ENCODE measurements at places on chromosomes 3 and 15.

DNA sequence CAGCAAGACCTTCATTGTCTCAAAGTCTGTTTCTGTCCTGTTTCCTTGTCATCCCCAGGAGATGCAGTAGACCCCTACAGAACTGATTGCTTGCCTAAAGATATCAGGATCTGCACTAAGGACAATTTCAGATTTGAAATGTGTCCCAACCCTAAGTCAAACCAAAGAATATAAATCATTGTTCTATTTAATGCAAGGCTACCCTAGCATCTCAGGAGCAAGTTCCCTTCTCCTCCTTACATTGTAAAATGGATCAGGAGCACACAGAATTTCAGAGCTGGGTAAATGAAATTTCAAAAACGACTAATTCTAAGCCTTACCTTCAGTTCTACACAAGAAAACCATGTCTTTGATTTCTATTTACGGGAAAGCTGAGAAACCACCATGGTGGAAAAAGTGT is 360.9 kb upstream of the KCNH8 start:
- DNase-seq, result no peak

GRCh38 chr3:157170861-157171260 is 10.9 kb upstream of the CCNL1 start:
- DNase-seq, result peak; percentile 87

DNA sequence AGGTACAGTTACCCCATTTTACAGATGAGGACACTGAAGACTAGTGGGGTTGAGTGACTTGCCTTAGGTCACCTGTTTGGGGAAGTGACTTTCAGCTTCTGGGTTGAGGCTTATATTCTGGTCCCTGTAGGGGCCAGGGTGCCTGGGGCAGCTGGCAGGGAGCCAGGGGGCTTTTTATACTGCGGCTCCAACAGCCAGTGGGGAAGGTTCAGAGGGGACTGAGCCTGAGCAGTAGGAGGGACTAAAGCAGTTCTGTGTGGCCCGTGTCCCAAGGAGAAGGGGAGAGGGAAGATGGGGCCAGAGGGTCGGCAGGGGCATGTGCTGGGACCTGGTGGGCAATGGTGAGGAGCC is 37.7 kb downstream of the SLC6A6 start:
- peak; percentile 24 for DNase-seq

DNA sequence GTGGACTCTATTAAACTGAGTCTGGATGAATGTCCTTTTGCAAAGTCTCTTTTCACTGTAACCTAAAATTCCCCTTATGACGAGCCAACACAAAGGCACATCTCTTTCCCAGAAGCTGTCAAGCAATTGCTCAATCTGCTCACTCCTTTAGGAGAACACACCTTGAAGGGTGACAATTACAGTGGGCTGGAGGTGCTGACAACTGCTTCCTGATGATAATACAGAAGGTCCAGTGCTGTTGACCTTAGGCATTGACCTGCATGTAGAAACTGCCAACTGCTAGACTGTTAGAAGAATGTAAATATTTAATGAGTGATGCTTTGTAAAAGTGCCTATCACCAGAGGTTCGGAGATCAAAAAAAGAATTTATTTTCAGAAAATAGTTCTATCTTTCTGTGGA is 757.7 kb downstream of the GRM7 start:
- DNase-seq, result no peak

DNA sequence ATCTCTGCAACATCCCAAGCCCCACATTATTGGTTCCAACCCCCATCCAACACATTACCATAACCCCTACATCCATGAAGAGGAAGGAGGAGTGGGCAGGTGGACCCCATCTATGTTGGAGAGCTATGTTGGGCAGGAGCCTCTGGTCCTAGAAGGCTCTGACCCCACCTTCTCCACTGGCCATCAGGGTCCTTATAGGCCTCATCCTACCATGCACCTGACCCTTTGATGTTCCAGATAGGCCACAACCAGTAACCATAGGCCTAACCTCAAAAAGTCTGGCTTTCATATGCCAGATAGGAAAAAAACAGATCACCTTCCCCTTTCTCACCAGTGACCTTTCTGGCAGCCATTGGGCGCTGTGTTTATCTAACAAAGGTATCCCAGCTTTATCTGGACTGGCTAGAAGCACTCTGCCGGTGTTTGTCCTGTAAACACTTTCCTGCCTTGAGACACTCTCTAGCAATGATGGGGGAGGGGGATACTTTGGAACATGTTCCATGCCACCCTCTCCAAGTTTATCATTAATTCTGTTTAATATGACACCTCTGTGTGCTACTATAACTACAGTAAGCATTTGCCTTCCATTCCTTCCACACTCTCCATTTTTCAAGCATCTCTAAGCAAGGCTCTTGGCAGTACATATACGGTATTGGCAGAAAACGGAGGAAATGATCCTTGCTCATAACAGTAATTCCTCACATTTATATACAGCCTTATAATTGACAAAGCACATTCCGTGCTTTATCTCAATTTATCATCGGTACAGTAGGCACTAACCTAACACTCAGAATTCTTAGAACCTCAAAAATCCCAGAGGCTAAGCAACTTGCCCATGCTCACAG is 377.1 kb downstream of the VPS13C start:
- no peak for DNase-seq

GRCh38 chr3:161096771-161097367 is 8.3 kb downstream of the B3GALNT1 start:
- DNase-seq, result no peak

- no peak for DNase-seq
Measured at GRCh38 chr15:57057134-57057930, 138.9 kb downstream of the TCF12 start.

GRCh38 chr15:99703603-99704443 is 29.4 kb downstream of the LYSMD4 start:
- peak; percentile 86 for DNase-seq

- DNase-seq, result no peak
Measured at GRCh38 chr3:195319060-195319459, 48.1 kb upstream of the XXYLT1 start.

DNA sequence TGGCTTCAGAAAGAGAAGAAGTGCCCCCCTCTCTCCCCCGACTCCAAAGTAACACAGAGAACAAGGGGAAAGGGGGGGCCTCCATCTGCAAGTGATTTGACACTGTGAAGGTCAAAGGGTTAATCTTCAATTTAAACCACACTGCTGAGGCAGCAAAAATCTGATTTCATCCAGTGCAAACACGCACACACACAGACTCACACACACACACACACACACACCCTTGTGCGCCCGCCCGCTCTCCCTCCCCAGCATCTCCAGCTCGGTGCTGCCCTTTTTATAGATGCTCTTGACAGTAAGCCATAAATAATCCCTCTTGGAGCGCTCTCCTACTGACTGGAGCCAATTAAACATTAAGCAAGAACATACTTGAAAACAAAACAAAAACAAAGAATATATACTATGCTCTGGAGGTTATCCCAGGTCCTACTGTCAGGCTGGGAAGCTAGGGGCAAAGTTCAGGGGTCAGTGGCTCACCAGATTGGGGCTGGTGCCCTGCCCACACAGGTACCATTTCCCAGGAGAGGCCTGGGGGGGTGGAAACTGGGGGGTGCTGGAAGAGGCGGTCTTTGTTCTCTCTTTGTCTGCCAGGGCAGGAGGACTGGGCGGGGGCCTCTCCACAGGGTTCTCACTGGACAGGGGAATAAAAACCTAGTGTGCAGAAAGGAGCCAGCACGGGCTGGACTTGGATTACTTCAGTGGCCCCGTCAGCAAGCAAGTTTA is 16.3 kb downstream of the BMF start:
- no peak for DNase-seq

DNA sequence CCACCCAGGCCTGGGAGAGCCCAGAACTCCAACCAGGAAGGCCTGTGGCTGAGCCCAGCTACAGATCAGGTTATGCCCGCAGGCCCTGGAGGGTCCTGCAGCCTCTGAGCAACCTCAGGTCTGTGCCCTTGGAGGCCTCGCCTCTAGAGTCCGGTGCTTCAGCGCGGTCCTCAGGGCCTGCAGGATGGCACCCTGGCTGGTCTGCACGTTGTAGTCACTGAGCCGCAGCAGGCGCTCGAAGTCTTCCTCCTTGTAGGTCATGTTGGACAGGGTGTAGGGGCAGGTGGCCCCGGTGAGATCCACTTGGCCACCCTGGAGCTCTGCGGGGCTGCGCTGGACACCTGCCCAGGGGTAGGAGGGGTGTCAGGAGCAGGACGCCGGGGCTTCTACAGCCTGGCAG is 25.8 kb downstream of the PLA2G4D start:
- DNase-seq, result no peak

DNA sequence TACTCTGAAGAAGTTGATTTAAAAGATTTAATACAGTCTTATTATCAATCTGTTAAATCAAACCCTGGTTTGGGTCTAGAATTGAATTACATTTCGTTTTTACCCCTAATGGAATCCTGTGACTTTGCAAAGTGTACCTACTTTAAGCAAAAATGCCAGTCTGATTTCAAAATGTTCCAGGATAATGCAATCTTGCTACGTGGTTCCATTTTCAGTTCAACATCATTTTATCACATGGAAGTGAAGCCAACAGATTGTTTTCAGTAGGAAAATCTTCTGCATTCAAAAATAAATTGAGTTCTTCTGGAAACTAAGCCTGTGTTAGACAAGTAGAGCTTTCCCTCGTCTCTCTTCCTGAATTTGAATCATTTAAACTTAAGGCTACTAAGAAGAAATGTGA is 356.4 kb downstream of the CHST2 start:
- DNase-seq, result no peak

GRCh38 chr15:73681063-73681462 is 3.1 kb upstream of the CD276 start:
- DNase-seq, result no peak

DNA sequence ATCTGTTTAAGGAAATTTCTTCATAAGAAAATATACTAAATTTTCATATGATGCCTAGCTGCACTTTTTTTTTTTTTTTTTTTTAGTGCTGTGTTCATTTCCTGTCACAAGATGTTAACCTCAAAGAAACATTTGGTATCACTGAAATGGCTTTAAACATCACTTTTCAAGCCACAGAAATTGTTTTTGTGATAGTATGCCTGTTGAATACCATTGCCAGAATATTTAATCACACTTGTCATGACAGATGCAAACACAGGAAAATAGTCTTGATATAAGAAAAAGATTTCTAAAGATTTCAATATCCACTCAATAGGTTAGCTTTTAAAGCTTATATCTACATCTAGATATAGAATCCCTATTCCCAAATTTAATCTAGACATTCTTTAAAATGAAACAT is 608.5 kb upstream of the AGTR1 start:
- DNase-seq, result no peak

- DNase-seq, result no peak
Measured at GRCh38 chr3:180693656-180694055, 14.4 kb upstream of the CCDC39 start.

DNA sequence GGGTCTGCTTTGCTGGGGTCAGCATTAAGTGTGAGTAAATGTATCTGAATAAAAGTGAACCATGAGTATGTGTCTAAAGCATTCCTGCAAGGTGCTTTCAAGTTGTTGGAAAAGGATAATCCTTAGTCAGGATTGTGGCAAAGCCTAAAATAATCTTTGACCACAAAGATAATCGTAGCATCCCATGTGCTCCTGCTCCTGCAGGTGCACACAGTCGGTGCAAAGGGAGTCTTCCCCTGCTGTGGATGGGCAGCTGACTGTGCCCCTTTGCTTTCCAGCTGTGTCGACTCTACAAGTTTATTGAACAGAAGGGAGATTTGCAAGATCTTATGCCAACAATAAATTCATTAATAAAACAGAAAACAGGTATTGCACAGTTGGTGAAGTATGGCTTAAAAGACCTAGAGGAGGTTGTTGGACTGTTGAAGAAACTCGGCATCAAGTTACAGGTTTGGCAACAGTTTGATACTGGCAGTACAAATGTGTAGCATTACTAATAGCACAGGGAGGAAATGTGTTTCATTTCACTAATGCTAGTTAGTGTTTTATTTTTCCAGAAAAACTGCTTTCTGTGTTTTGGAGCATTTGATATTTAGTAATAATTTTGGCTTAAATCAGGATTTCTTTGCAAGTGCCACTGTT is 22.6 kb downstream of the SRP14 start:
- DNase-seq, result no peak

DNA sequence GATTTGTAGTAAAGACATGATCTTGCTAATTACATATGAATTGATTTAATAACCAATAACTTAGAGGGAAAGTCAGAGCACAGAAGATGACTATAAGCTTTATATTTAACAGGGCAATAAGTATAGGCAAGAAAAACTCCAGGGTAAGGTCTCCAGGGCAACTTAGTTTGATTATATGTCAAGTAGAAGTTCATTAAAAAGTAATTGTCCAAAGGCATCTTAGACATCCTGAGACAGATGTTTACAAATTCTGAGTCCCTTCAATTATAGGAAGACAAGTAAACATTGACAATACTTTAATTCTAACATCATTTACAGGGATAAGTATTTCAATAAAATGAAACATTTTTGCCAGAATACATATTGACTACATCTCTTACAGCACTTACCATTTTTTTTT is 416.0 kb downstream of the RAP2B start:
- DNase-seq, result no peak

DNA sequence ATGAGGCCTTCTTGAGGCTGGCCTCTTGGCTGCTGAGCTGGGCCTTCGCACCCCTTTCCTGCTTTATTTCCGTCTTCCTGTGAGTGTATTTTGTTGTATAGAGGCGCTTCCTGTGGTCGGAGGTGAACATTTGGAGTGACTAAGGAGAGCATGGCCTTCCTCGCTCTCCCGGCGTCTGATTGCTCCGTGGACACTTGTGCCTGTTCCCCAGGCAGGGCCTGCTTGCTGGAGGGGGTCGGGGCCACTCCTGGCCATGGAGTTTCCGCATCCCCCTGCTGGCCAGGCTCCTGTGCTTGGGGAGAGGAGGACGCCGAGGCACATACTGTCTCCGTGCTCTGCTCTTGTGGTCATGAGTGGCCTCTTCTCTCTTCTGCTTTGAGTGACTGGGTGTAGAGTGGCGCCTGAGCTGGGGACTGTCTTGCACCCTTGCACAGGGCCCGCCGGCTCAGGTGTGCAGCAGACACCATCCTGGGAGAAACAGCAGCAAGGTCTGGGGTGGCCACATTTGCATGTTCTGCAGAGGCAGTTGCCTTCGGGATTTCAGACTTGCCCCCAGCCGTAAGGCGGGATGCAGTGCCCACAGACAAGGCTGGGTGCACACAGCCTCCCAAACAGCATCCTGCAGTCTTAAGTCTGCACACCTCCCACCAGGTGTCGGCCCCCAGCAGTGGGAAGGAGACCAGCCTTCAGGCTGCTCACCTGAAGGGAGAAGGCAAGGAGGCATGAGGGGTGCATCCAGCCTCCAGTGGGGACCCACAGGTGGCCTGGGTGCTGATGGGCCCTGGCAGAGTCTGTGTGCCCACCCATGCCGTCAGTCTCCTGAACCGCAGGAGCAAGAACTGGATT is 16.4 kb downstream of the KLF13 start:
- DNase-seq, result no peak

GRCh38 chr3:31197941-31198340 is 303.5 kb upstream of the GADL1 start:
- DNase-seq, result no peak

All from inflammatory macrophage (primary cell).